ENCODE measurements at places on chromosomes 12 and 14.

GRCh38 chr14:92493492-92493891 lies 20.1 kb upstream of the RIN3 start:
- DNase-seq, result no peak

- DNase-seq, result peak; percentile 27
Observed at GRCh38 chr14:30077946-30078345, 150.3 kb upstream of the PRKD1 start.

DNA sequence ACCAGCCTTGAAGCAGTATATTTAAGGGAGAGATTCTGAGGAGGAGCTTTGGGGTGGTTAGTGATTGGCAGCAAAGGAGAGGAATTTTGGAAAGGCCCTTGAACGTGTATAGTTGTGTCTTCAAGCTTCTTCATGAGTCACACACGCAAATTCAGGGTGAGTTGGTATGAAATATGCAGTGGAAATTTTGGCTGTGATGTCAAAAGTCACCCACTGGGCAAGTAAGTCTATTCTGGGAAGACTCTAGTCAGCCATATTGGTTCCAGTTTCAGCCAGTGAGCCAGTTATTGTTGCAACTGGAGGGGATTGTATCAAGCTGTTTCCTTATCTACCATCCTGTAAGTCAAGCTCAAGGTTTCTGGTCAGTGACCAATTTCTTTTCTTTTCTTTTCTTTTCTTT lies 32.0 kb upstream of the VASH1 start:
- DNase-seq, result no peak

GRCh38 chr12:17609153-17609552 lies 480.8 kb downstream of the RERGL start:
- no peak for DNase-seq

DNA sequence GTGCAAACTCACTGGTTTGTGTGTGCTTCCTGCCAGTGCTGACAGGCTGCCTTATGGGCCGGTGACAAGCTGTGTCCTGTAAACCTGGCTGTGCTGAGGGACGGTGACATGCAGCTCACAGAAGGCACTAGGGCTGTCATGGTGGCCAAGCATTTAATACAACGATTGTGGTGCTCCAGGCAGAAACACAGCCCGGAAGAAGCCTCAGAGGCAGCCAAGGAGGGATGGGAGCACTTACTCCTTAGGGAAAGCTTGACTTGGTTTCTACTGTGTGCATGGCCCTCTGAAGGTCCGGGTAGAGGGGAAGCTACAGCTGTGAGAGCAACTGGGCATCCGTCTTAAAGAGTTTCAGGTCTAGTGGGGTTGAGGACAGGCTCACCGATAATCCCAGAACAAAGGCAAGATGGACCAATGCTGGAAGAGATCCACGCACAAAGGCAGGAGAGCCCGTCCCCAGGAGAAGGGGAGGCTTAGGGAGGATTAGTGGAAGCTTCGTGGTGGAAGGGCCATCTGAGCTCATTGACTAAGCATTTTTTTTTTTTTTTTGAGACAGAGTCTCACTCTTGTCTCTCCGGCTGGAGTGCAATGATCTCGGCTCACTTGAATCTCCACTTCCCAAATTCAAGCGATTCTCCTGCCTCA lies 10.7 kb upstream of the MCRS1 start:
- no peak for DNase-seq

DNA sequence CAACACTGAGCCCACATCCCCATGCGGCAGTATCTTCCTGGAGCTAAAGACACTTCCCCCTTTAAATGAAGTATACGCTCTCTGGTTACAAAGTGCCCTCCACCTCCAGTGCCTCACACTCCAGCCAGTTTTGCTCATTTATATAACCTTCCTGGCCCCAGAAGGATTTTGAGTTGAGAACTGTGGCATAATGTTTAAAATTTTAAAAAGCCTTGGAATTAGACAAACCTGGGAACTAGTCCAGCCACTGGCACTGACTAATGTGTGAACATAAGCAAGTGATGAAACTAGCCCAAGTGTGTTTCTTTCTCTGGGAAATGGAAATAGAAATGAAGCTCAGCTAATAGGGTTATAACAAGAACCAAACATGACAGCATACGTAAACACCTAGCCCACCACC lies 723.7 kb upstream of the USP15 start:
- no peak for DNase-seq

DNA sequence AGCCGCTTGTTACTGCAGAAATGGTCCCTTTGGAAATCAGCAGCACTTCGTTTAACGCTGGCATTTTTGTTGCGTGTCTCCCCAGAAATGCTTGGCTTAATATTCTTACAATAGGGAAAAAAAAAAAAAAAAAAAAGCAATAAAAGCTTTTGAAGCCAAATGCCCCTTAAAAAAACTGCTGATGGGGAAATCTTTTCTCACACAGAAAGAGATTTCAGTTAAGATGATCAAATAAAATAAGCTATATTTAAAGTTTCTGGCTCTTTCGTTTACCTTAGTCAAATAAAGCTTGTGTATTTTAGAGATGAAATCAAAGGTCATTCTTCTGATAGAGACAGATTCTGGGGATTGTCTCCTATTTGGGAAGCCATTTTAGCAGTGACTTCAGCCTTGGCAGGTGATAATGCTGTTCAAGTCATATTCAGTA lies 52.4 kb upstream of the FRS2 start:
- DNase-seq, result no peak

DNA sequence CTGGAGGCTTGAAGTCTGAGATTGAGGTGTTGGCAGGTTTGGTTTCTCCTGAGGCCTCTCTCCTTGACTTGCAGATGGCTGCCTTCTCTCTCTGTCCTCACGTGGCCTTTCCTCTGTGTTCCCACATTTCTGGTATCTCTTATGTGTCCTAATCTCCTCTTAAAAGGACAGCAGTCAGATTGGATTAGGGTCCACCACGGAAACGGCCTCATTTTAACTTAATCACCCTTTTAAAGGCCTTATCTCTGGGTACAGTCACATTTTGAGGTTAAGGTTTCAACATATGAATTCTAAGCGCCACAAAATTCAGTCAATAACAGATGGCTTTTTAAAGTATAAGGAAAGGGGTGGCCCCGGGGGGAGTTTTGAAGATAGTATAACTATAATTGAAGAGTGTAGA lies 33.5 kb downstream of the UNC79 start:
- no peak for DNase-seq

DNA sequence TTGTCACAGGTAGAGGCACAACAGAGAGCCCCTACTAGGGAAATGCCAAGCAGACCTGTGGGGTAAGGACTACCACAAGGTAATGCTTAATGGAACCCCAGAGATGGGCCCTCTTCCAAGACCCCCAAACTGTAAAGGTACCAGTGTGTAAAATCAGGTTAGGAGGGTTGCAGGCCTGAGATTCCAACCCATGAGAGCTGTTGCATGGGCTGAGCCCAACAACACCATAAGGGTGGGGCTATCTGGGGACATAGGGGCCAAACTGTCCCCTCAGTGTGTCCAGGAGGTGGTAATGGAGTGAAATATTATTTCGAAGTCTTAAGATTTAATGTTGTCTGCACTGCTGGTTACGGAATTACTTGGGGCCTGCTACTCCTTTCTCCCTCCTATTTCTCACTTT lies 620.2 kb downstream of the ETNK1 start:
- no peak for DNase-seq

GRCh38 chr14:65312859-65313258 lies 99.7 kb upstream of the FUT8 start:
- DNase-seq, result no peak

DNA sequence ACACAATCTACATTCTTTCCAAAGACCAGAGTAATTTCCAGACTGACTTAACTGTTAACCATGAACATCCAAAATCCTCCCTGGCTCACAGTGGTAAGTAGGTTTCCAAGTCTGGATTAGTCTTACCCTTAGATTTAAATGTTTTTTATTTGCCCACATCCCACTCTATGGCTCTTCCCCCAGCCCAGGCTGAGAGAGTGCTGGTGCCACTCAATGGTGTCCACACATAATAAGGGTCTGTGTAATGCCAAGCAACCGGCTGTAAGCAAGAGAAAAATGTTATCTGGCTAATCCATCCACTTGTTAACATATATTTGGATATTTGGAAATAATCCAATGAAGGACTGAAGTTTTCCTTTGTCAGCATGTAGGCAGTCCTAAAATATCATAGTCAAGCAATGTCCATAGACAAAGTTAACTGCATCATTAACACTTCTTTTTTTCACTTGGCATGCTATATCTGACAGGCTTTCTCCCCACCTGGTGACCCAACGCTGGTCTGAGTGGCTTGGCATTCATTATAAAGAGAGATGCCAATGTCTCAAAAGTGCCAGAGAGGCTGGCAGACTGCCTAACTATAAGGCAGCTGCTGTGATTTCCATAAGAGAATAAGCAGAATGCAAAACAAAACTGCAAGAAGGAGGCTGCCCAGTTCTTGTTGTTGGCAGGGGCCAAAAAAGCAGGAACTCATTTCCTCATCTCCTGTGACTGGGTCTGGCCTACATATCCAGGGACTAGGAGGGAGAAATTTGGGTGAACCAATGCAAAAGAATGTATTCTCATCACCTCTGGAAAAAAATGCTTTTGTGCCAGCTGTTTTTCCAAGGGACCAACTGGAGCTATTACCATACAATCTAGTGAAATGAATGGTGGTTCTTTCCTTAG lies 13.9 kb upstream of the HOXC13 start:
- no peak for DNase-seq

- DNase-seq, result peak; percentile 37
Observed at GRCh38 chr12:14995583-14996425, 23.0 kb downstream of the PDE6H start.

GRCh38 chr14:94382716-94383596 lies 5.4 kb downstream of the SERPINA1 start:
- DNase-seq, result no peak

DNA sequence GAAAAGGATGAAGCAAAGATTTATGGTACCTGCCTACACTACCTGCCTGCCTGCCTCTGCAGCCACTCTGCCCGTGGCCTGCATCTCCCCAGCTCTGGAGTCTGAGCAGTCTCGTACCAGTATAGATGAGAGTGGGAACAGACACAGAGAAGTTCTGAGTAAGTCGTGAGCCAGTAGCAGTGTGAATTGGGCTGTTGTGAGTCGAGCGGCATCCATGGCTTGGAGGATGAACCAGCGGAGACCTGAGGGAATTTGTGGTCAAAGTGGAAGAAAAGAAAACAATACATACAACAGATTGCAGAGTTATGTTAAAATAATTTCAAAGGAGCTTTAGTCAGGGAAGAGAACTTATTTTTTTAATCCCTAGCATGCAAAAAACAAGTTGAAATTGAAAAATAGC lies 25.3 kb downstream of the C2CD5 start:
- DNase-seq, result no peak

DNA sequence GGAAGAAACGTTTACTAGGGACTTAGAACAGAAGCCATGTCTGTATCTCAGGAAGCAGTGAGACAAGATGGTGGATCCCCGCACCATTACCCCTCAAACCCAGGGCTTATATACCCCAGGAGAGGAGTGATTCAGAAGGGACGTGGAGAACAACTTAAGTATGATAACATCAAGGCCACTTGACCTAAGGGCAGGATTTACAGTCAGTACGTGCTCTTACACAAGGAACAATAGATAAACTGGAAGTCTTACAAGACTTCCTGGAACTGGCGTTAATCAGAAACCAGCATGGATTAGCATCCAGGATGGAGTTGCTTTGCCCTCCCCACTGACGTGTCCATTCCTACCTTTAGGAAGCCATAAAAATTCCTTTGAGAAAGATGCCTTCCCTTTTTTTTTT lies 8.6 kb upstream of the ETFBKMT start:
- no peak for DNase-seq

DNA sequence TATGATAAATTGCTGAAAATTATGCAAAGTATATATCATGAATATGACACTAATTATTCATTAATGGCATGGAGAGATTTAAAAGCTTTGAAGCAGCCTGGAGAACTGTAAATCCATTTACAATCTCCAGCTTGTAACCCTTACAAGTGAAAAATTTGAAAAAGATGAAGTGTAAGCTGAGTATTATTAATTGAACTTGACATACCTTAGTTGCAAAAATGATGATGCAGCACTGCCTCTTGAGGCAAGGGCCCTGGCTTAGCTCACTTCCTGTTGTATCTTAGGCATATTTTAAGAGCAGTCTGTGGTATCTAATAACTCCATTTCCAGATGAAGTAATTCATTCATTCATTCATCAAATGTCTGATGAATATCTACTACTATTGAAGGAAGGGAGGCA lies 158.6 kb downstream of the ANO4 start:
- DNase-seq, result no peak

- DNase-seq, result no peak
Observed at GRCh38 chr12:93116632-93117031, 187.5 kb upstream of the EEA1 start.

GRCh38 chr12:6280672-6281071 lies 29.8 kb upstream of the PLEKHG6 start:
- DNase-seq, result no peak

DNA sequence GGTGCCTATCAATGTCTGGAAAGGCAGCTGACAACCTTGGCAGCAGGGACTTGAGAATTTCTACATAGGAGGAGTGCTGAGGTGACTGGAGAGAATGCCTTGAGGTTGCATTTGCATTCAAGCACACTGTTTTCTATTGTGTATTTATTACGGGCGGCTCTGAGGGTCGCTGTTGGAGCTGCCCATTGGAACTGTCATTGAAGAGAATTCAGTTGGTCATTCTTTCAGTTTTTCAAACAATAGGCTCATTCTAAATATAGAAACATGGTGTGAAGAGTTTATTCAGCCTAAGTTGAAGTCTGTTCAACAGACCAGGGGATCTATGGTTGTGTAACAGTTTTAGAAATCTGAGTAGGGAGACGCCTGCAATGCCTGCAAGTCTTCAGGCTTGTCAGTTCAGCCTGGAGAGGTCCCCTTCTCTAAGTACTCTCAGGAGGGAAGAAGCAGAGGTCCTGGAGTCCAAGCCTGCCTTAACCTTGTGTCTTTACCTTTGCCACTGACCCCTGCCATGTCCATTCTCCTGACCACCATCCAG lies 9.8 kb upstream of the ABHD12B start:
- DNase-seq, result no peak

- no peak for DNase-seq
Observed at GRCh38 chr14:22547313-22547947, 41.6 kb downstream of the DAD1 start.

GRCh38 chr14:96303981-96304380 lies 48.0 kb downstream of the BDKRB1 start:
- no peak for DNase-seq

GRCh38 chr14:51304438-51304837 lies 64.4 kb downstream of the TMX1 start:
- DNase-seq, result no peak

GRCh38 chr14:91387951-91388381 lies 29.7 kb downstream of the CCDC88C start:
- DNase-seq, result no peak

- DNase-seq, result no peak
Observed at GRCh38 chr12:120978296-120979219, at the start of gene HNF1A. HNF1A (plus strand) TSS chr12:120978543; CDS start chr12:120978769, 226 bp downstream.

GRCh38 chr12:78871566-78871965 lies 7.0 kb downstream of the SYT1 start:
- DNase-seq, result no peak

DNA sequence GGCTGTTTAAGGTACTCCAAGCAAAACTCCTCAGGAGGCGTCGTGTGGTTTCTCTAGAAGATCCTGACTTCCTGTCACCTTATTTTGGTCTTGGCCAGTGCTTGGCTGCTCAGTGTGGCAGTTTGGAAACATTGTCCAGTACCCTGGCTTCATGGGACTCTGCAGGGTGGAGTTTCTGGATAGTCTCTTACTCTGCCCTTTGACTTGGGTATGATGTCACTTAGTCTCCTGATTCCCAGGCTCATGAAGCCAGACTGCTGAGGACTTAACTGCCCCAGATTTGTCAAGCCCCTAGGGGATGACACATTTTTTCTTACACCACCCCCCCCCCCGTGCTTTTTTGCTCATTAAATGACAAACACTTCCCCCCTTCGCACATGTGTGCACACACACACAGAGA lies 82.7 kb downstream of the ADCK1 start:
- no peak for DNase-seq

GRCh38 chr14:56094076-56094475 lies 24.1 kb upstream of the PELI2 start:
- DNase-seq, result no peak
